ENCODE measurements at places on chromosomes 3 and 15. TPM values are rescaled to one million over a fixed set of nuclear protein-coding genes. Genes with fewer than 3 reads are reported as not detected.

Gene LINS1
- 14.5 TPM for total RNA-seq

DNA sequence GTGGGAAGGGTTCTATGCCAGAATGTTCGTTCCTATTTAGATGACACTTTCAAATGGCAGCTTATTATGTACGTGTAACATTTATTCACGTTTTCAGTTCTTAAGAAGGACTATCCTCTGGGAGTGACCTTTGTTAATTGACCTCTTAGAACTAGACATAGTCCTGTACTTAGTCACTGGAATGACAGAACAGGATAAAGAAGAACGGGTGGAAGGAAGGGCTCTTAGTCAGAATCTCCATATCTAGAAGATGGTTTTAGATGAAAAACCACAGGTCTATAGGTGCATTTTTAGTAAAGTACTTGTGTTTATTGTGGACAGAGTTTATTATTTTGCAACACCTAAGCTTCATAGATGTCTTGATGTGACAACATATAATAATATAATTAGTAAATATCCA, 6.5 kb downstream of the METTL6 start:
- H3K27ac ChIP-seq: no peak overlapping the region
- H3K36me3 ChIP-seq: no peaks in the 10 kb centered on the region
- no peak for DNase-seq
- H3K4me3 ChIP-seq: no peak overlapping the region
- H3K27me3 ChIP-seq: no peaks in the 10 kb centered on the region

Gene CPNE4
- 3.2 TPM for total RNA-seq

GRCh38 chr3:171077261-171077660, 50.7 kb upstream of the SLC2A2 start:
- H3K27ac ChIP-seq: no peak overlapping the region
- DNase-seq: no peak
- no peaks in the 10 kb centered on the region for H3K36me3 ChIP-seq
- H3K4me3 ChIP-seq: no peak overlapping the region

Gene GOLGA8Q
- total RNA-seq: 2.7 TPM

Gene PCSK6
- total RNA-seq: 7.4 TPM

All from vagina (tissue), 2 donors.